ENCODE measurements at places on chromosomes 5 and 9. TPM values are rescaled to one million over a fixed set of nuclear protein-coding genes. Genes with fewer than 3 reads are reported as not detected.
A peak's percentile ranks its signal among the peaks of the same experiment; 100 is the strongest.

- no peak for DNase-seq
These were observed 33.1 kb downstream of the MFAP3 start for GRCh38 chr5:154071799-154072413.

- DNase-seq, result no peak
These were observed 42.6 kb upstream of the NAA35 start for GRCh38 chr9:85898332-85898731.

DNA sequence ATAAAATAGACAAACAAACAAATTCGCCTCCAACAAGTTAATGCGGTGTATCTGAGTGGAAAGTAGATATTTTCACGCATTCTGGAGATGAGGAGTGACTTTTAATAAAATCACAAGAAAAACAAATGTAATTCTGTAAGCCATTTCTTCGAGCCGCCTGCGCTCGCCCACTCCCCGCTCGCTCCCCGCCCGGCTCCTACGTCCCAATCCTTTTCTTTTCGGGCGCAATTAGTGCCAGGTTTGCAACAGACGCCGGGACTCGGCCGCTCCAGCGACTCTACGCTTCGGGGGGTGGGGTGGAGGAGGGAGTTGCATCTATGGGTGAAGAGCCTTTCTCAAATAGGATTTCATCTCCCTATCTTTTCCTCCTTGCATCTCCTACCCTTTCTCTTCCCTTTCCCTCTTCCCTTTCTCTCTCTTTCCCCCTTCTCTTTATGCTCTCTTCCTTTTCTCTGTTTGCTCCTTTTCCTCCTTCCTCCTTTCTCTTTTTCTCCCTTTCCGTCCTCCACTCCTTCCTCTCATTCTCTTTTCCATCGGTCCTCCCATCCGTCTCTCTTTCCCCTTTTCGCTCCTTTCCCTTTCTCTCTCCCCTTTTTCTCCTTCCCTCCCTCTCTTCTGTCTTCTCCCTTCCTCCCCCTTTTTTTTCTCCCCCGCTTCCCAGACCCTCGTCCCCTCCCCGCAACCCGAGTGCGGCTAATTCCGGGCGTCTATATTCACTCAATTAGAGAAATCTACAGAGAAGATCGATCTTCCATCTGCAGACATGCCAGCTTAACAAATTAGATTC, 6.1 kb upstream of the OTP start:
- peak; percentile 81 for DNase-seq

- DNase-seq, result no peak
These were observed 5.6 kb upstream of the GPR151 start for GRCh38 chr5:146521403-146522106.

DNA sequence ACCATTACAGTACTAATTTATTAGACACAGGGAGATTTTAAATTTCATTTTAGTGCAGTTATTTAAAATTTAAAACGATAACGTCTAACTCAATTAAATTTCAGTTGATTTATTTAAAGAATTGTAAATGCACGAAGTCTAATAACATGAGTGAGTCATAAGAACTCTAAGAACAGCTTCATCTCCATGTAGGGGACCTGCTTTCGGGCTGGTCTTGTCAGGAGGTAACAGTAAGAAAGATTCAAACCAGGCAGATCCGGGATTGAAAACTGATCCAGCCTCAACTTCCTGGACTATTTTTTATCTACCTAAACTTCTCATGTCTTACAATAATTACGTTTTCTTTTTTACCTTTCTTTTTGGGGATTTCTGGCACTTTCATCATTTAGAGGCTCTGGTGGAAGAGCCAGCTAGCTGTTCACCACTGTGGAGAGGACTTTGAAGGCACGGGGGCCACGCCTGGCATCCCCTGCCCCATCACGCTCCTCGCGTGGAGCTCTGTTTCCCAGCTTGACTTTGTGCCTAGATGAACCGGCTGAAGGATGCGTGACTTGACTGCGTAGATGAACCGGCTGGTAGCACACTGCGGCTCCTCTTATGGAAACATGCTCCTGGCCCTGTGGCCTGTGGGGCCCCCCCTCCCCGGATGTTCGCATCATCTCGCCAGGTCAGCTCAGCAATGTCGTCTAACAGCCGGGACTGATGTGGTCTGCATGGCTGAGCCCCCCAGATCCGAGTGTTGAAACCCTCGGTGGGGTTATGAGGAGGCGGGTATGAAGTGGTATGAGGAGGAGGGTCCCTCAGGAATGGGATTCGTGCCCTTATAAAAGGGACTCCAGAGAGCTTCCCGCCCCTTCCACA, 26.0 kb downstream of the NDUFS6 start:
- DNase-seq, result peak; percentile 70

GRCh38 chr9:8855046-8855445, 1055.5 kb upstream of the DMAC1 start:
- no peak for DNase-seq

DNA sequence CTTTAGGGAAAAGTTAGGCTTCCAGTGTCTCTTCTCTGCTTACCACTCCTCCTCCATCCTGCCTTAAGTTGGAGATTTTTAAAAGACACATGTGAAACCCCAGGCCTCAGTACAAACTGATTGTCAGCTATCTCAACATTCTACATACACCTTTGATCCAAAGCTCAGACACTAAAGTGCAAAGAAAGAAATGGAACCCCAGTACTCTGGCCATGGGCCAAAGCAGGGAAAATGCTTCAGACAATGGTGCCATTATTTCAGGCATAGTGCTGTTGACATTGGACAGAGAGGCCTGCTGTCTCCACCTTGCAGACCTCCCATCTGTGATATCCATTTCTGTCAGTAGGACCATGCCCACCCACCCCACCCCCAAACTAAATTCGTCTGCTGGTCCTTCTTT, 49.1 kb downstream of the G3BP1 start:
- DNase-seq, result no peak

GRCh38 chr5:180135128-180135955, 63.8 kb upstream of the RNF130 start:
- DNase-seq, result peak; percentile 33

DNA sequence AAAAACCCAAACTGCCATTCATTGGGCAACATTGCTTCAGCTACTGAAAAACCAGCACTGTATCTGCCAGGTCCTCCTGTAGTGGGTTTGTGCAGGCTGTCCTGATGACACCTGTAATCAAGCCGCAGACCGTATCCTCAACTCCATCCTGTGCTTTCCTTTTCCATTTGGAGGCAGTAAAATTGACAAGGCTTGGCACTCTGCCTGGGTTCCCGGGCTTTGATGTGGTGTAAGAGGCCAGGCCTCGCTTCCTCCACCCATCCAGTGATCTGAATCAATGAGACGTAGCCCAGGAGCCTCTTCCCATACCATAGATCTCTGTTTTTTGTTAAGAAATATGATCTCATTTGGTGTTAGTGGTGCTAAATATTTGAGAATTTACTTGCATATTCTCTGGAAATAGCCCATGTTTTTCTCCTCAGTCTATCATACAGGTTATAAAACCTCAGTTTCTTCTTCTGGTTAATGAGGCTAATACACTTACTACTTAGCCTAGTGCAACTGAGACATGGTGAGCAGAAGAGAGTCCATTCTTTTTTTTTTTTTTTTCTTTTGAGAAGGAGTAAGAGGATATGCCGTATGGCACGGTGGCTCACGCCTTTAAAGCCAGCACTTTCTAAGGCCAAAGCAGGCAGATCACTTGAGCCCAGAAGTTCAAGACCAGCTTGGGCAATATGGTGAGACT, 34.8 kb downstream of the LSM11 start:
- DNase-seq, result no peak

DNA sequence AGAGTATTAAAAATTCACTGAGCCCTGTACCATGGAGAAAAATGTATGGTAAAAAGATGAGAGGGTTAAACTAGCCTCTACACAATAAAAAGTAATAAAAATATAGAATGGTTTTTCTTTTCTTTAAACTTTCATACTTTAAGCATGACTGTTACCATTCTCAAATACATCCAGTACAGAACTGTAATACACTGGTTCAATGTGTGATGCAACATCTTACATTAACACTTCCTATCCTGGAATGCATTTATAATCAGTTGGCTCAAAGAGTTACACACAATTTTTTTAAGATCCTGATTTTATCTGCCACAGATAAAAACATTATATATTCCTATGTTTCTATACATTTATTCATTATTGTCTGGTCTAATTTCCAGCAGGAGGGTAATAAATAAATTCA, 4.7 kb downstream of the GNAQ start:
- no peak for DNase-seq

DNA sequence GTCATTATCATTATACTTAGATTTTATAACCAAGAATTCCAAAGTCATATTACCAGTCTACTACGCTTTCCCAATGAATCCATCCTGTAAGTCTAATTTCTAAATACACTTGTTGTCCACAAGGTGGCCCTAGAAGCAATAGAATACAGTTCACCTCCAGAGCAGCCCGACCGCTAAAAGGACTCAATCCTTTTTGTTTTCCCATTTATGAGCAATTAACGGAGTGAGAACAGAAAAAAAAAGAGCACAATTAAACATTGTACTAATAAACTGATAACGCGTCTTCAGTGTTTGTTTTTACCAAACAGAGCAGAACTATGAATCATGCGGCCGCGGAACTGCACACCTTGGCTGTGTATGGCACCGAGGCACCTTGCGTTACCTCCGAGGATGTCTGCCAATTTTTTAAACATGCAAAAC, 160.7 kb upstream of the DAPK1 start:
- peak; percentile 46 for DNase-seq

- no peak for DNase-seq
These were observed 4.3 kb upstream of the GDA start for GRCh38 chr9:72144756-72145492.

- DNase-seq, result no peak
These were observed 217.5 kb downstream of the DCP2 start for GRCh38 chr5:113194125-113194524.

DNA sequence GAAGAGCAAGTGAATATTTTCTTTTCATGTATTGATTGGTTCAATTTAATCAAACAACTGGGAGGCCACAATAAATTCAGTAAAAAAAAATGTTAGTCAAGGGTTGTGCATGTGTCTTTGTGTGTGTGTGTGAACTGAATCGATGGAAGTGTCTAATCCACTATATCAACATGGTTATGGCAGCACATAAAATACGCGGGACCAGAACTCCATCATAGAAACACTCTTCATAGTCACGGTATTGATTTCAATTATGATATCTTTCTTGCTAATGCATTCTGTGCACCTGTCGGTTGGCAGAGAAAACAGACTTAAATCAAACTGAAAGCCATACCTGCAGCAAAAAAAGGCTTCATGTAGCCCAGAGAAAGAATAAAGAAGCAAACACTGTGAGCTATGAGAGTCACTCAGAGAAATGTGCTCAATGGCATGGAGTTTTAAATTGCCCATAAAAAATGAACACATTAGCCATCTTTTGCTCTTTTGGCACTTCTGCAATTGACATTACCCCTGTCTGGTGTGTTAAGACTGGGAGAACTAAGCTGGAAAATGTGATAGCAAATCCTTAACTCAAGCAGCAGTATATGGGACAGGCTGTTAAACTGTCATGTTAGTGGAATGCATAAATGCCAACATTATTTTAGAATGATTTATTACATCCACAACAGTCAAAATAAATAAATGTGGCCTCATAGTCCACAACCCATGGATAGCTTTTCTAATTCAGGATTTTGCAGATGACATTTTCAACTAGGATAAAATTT, 642.4 kb upstream of the C9orf72 start:
- DNase-seq, result no peak

DNA sequence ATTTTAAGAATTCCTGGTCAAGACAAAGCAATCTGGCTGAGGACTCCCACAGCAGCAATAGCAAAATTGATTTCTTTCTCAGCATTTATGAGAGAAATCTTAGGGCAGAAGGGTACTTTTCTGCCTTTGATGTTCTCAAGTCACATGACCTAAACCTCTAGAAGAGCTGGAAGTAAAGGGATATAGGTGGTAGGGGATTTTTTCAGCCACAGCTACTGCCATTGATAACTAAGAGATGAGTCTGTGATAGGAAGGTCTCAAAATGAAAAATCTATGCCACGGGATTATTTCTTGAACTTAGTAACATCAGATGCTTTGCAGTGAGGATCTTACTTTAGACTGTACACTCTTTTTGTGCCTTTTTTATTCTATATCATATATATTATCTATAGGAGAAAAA, 35.6 kb downstream of the IL6ST start:
- DNase-seq, result no peak

GRCh38 chr5:55534436-55535198, at the start of gene PLPP1:
PLPP1 (minus strand) TSS chr5:55534964; CDS start chr5:55534629, 335 bp downstream.
- peak; percentile 99 for DNase-seq

DNA sequence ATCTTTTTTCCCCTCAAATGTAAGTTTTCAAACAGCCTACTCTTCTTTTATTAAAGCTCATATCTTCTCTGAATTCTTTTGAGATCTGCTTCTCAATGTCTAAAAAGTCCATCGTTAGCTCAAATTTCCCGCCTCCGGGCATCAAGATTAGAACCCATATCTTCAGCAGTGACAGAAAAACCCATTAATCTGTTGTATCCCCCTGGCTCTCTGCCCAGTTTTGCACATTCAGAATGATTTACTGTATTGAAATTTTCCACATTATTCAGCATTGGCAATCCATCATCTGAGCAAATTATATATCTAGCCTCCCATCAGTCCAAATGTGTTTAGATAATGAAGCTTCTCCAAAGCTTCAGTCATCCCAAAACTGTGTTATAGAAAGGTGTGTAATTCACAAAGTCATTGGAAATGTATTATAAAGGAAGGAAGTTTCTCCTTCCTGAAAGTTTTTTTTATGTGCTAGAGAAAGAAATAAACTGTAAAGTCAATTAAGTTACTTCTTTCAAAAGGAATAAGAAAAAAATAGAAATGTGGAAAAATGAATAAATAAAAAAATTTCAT, 849.9 kb downstream of the MAT2B start:
- DNase-seq, result no peak

- peak; percentile 64 for DNase-seq
These were observed 25.6 kb downstream of the STC2 start for GRCh38 chr5:173302546-173303155.

- no peak for DNase-seq
These were observed 117.0 kb downstream of the CARTPT start for GRCh38 chr5:71836084-71836483.

DNA sequence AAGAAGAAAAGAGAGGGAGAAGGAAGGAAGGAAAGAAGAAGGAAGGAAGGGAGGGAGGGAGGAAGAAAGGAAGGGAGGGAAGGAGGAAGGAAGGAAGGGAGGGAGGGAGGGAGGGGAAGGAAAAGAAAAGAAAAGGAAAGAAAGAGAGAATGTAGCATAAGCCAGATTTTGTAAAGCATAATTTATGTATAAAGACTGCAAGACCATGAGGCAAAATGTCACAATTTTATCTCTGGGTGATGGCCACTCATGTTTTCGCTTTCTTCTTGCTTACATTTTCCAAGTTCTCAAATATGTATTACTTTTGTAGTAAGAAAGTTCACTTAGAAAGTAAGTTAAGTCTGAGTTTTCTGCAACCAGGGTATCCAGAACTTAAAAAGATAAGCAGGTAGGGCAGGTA, 3.4 kb upstream of the RNF183 start:
- DNase-seq, result no peak

- peak; percentile 57 for DNase-seq
These were observed 145.3 kb upstream of the SMARCA2 start for GRCh38 chr9:1869843-1870242.

The EIF4E1B gene
- 0.33 TPM for total RNA-seq

The KLF9 gene
- total RNA-seq, result 0.97 TPM

The DNAI1 gene
- total RNA-seq, result 0.96 TPM

The ADAMTSL1 gene
- 1.8 TPM for total RNA-seq

The PRKAA1 gene
- total RNA-seq, result 30.2 TPM

The PCDHGA5 gene
- total RNA-seq, result not detected

The GFPT2 gene
- total RNA-seq, result 125 TPM

The INSYN2B gene
- total RNA-seq, result not detected

The SLC34A3 gene
- total RNA-seq, result 0.03 TPM

The FBXO4 gene
- 1.4 TPM for total RNA-seq

The SPRY4 gene
- total RNA-seq, result 71.7 TPM

The GABBR2 gene
- 0.66 TPM for total RNA-seq
